SK-MEL-5 (cell line): ENCODE measurements at places on chromosomes 5 and 9. TPM values are rescaled to one million over a fixed set of nuclear protein-coding genes. Genes with fewer than 3 reads are reported as not detected.
A peak's percentile ranks its signal among the peaks of the same experiment; 100 is the strongest.

The ACER2 gene
- 1.4 and 2.5 TPM in 2 replicates for total RNA-seq

DNA sequence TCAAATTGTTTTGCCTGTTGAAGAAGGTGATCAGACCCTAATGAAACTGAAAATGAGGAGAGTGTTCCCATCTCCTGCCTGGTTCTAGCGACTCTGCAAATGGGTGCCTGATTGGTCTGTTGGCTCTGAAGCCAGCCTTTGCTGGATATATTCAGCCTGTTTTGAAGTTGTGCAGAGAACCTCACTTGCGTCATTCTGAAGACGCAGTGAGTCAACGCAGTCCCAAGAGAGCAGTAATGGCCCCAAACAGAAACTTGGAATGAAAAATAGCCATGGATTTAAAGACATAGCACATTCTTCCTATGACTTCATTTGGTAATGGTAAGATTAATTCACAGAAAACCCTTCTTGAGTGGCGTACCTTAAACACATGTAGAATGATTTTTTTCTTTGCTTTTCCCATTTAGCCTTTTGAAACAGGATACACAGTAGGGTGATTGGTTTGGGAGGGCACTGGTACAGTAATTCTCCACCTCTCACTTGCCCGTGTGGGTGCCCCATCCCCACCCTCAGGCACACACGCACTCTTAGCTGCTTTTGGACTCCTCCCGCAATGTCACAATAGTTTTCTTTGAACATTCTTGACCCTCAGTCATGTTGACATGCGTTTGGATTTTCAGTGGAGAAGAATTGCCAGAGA, 54.1 kb upstream of the ABL1 start:
- DNase-seq, result peak; percentile 98

The PAIP1 gene
- 348 and 356 TPM in 2 replicates for total RNA-seq

GRCh38 chr9:77647267-77648233, 572 bp downstream of the GNA14 start:
- DNase-seq, result no peak

GRCh38 chr5:176528301-176528700, 8.9 kb downstream of the RNF44 start:
- no peak for DNase-seq

The GPR21 gene
- total RNA-seq, result 0.24 and 0.32 TPM in 2 replicates

The C9orf57 gene
- not detected in 2 replicates for total RNA-seq

GRCh38 chr5:58191443-58191842, 268.4 kb downstream of the PLK2 start:
- peak; percentile 89 for DNase-seq
